KBM-7 (cell line): ENCODE measurements at places on chromosomes 2 and 18.
A peak's percentile ranks its signal among the peaks of the same experiment; 100 is the strongest.

DNA sequence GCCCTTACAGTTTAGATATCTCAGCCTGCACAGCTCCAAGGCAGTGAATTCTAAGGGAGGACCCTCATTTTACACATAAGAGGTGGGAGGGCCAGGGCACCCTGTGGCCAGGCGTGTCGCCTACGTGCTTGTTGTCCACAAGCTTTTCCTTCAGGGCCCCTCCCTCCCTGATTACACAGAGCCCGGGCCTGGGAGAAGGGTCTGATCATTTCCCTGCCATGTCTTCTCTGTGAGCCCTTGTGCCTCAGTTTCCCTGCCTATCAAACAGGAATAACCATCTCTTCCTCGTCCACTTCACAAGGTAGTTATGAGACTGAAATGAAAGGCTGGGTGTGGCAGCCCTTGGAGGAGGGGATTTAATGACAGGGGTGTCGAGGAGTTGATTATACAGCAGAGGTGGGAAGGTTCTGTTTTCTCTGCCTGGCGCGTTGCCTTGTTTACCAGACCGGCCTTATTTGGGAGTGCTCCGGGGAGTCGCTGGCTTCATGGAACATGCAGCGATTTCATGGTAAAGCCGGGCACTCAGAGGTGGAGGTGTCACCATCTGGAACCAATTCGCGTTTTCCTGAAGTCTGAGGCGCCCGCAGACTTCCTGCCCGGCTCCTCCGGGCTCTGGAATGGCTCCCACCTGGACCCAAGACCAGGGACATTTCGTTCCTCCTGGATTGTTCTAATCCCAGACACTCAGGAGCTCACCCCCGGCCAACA is 208.9 kb downstream of the KLHL29 start:
- DNase-seq = no peak

- no peak for DNase-seq
Measured at GRCh38 chr2:70233926-70234325, 14.5 kb downstream of the TIA1 start.

- no peak for DNase-seq
Measured at GRCh38 chr2:3762771-3763447, 59.5 kb downstream of the DCDC2C start.

DNA sequence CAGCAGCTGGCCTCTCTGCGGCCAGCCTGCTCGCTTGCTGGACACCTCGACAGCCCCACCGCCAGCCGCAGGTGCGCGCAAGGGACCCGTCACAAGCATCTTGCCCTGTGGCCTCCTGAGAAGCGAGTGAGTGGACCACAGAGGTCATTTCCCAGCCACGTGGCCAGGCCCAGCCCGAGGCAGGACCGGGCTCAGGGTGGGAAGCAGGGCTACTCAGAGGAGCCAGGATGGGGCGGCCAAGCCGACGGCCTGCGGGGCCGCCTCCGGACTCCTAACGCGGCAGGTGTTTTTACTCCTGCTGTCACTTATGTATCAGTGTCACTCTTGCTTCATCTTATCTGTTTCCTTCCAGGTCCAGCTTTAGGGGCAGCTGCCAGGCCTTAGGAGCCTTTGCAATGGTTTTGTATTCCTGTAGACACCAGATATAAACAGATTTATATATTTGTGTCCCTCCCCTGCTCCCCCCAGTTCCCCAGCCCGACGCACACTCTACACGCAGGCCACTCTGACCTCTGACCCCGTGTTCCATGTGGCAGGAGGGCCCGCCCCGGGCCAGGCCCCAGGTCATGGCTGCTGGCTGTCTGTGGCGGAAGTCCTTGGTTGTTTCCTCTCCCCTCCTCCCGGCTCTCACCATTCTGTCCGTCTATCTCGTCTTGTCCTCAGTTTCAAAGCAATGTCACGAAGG is 236.4 kb downstream of the ATAD2B start:
- no peak for DNase-seq

GRCh38 chr18:76376668-76377358 is 118.2 kb downstream of the ZNF516 start:
- no peak for DNase-seq

- no peak for DNase-seq
Measured at GRCh38 chr2:128756365-128756717, 437.7 kb upstream of the HS6ST1 start.

DNA sequence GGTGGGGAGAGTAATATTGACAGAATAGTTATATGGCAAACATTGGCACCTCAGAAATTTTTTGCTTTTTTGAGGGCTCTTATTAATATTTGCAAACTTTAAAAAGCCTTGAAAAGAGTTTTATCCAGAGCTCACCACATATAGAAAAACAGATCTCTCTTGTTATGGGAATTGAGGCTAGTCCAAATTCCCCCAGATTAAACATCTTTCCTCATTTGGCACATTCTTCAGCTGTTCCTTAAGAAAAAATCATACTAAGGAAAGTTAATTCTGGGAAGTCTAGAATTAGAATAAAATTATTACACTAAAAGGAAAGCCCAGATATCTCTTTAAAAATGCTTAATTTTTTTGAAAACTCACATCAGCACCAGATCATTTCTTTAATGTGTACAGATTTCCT is 5.6 kb downstream of the TFPI start:
- no peak for DNase-seq

DNA sequence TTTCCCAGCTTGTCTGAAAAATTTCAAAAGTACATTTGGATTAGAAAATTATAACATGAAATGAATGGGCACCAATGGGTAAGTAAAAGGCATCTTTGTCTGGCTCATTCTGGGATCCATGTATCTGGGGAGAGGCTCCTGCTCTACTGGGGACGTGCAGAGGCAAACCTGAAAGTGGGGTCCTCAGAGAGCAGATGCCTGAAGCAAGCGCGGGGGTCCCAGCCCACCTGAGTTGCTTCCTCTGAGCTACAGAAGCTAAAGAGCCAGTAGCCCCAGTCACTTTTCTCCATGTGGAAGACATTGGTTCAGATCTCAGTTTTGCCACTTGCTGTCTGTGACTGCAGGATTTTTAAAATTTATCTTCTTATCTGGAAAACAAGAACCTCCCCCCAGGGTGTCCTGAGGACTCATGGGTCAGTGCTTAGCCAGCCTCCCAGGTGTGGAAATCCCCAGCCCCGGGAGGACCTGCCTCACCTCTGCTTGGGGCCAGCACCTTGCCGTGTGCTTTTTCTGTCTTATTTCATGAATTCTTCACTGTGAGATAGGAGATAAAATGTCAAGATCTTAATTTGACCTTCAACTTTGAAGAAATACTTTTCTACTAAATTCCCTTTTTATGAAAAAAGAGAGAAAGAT is 25.1 kb upstream of the ODC1 start:
- no peak for DNase-seq

DNA sequence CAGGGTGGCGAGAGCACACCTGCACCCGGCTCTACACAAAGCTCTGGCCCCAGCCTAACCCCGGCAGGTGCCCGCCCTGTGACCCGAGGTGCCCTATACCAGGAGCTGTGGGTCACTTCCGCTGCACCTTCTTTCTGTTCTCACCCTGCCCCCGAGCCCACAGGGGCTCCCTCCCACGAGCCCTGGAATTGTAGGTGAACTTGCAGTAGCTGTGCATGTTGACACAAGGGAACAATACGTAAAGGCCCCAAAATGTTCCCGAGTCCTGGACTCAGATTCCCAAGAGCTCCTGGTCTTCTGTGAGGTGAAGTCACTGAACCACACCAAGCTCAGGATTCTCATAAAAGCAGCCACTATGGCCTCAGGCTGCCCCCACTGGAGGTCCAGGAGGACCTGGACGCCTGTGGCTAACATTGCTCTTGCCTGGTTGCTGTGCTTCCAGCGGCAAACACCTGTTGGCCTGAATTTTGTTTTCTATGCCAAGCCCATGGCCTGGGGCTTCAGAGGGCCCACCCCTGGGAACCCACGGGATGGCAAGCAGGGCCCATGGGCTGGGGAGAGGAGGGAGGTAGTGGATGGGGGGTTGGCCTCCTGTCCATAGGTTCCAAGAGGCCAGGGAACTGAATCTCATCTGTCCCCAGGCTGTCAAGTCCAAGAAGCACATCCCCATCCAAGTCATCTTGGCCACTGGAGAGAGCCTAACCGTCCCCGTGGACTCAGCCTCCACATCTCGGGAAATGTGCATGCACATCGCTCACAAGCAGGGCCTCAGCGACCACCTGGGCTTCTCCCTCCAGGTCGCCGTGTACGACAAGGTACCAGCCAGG is 23.2 kb upstream of the GPR17 start:
- DNase-seq = no peak

DNA sequence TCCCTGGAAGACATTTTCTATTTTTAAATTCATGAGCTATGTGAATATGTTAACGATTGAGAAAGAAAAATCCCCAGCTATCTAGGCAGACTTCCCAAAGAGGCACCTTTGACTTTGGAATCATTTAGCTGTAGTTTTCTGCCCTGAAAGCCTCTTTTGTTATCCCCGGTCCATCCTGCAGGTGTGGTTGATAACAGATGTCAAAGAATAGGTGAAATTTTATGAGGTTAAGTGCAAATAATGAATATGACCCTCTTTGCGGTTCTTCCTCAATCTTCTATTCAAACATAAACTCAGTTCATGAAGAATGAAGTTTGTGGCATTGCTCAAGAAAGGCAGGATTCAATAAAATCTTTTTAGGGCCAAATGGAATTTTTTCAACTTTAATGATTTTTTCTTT is 51.6 kb upstream of the ATP8B1 start:
- DNase-seq = no peak

DNA sequence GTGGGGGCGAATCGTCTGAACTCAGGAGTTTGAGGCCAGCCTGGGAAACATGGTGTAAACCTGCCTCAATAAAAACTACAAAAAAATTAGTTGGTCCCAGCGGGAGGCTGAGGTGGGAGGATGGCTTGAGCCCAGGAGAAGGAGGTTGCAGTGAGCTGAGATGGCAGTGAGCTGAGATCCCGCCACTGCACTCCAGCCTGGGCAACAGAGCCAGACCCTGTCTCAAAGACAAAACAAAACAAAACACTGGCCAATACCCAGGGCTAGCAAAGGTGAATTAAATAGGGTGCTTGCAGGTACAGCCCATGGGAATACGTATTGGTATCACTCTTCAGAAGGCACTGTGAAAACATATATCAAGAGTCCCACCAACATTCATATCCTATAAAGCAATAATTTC is 7.0 kb downstream of the ITSN2 start:
- DNase-seq = no peak

DNA sequence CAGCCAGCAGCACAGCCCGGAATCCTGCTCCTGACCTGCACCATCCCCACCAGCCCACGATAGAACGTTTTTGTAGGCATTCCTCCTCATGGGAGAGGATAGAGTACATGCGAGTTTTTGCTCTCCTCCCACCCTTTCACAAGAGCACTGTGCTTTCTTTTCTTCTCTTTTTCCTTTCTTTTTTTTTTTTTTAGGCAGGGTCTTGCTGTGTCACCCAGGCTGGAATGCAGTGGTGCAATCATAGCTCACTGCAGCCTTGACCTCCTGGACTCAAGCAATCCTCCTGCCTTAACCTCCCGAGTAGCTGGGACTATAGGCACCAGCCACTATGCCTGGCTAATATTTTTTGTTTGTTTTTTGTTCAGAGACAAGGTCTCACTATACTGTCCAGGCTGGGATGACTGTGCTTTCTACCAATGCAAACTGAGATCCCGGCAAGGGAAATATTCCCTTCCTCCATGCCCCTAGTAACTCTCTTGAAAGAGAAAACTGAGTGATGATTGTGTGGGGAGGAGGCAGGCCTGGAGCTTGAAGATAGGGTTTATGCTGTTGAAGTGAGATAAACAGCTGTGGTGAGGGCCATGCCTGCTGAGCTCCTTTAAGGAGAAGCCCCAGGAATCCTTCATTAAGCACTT is 82.6 kb upstream of the TXNDC2 start:
- no peak for DNase-seq

- DNase-seq = no peak
Measured at GRCh38 chr18:13657974-13658373, 68.4 kb downstream of the FAM210A start.

- DNase-seq = no peak
Measured at GRCh38 chr2:226799976-226800940, 638 bp upstream of the IRS1 start.

- no peak for DNase-seq
Measured at GRCh38 chr2:150403457-150403856, 84.0 kb downstream of the RND3 start.

DNA sequence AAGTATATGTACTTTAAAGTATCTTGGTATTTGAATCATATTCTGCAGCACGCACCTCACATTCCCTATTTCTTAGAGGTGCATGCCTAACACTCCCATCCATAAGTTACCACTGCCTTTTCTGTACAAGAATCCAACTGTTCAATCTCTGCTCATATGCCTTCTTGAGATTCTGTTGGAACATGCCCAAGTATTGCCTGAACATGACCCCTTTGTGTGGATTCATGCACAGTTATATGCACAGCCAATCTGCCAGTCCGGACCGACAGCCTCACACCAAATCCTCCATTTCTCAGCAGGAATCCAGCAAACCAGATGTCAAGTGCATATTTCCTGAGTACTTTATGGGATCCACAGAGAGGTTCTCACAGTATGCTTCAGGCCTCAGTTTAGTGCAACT is 222.0 kb downstream of the TMEM182 start:
- no peak for DNase-seq

GRCh38 chr2:215105607-215106354 is 32.6 kb downstream of the ABCA12 start:
- no peak for DNase-seq

- peak; percentile 18 for DNase-seq
Measured at GRCh38 chr2:27627963-27628766, 647 bp downstream of the CCDC121 start.

DNA sequence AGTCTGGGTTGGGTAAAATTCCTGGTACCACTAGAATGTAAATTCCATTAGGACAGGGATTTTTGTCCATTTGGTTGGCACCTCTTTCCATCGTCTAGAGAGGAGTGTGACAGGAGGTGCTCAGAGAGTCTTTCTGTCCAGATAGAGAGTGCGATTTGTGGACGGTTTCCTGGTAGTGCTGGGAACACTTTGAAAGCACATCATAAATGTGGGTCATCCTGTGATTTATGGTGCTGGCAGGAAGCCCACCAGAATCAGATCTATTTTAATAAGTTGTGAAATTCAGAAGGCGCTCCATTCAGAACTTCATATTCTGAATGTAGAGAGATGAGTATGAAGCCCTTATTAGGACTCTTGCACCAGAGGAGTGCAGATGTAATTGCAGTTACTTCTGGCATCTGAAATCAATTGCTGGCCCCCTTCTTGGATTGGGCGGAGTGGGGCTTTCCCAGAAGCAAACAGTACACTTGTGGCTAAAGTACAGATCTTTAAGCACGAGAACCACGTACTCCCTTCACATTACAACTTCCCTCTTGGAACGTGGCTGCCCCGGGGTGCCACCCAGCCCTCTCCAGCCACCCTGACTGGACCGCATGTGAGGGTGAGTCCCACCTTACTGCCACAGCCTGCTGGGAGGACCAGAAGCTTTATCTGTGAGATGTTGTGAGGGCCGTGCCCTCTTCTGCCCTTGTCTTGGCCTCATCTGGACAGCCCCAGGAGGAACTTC is 243.2 kb downstream of the MYO3B start:
- DNase-seq = no peak
